ENCODE measurements at places on chromosomes 5 and 9.

GRCh38 chr9:110317911-110318310 is 19.8 kb downstream of the TXNDC8 start:
- DNase-seq, result no peak

GRCh38 chr5:5882706-5883105 is 460.2 kb downstream of the ICE1 start:
- DNase-seq, result no peak

DNA sequence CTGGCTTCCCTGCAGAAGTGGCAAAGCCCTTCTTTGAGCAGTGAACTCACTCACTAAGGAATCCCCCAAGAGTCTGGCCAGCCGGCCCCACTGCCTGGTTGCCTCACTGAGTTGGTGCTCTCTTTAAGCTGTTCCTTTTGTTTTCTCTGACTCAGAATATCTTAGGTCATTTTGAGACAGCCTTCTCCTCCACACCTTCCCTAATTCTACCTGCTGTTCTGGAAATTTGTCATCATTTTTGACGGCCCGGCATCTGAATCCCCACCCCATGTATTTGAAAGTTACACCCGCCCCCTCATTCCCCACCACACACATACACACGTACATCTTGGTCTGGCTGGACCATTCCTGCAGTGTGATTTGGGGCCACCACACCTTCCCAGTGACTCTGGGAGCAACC is 41.8 kb downstream of the FGF1 start:
- no peak for DNase-seq

GRCh38 chr5:107869438-107870115 is 198.8 kb upstream of the EFNA5 start:
- DNase-seq, result no peak

DNA sequence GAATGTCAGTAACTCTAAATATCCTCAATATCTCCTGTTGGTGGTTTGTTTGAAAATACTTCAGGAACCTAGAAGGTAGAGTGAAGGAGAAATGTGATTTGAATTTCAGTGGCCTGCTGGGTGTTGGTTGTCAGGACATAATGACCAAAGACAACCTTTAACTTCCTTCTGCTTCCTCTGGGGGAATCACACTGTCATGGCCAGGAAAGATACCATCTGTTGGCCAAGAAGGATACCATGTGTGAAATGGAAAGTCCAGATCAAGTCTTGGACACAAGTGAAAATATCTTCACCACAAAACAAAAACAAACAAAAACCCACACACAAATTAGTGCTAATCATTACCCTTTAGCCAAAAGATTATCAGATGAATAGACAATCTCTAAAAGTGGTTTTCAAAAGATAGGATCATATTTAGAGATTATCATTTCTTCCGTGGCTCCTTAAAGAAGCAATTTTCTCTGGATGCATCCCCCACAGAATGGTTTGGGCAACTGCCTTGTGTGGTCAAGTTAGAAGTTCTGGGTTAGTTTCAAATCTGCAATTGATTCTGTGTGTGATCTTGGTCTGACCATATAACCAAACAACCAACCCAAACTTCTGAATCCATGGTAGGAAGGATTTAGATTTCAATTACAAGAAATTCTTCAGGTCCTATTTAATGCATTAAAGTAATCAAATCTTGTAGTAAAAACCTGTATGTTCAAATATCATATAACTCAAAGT is 1.6 kb downstream of the C1QTNF3 start:
- DNase-seq, result no peak

DNA sequence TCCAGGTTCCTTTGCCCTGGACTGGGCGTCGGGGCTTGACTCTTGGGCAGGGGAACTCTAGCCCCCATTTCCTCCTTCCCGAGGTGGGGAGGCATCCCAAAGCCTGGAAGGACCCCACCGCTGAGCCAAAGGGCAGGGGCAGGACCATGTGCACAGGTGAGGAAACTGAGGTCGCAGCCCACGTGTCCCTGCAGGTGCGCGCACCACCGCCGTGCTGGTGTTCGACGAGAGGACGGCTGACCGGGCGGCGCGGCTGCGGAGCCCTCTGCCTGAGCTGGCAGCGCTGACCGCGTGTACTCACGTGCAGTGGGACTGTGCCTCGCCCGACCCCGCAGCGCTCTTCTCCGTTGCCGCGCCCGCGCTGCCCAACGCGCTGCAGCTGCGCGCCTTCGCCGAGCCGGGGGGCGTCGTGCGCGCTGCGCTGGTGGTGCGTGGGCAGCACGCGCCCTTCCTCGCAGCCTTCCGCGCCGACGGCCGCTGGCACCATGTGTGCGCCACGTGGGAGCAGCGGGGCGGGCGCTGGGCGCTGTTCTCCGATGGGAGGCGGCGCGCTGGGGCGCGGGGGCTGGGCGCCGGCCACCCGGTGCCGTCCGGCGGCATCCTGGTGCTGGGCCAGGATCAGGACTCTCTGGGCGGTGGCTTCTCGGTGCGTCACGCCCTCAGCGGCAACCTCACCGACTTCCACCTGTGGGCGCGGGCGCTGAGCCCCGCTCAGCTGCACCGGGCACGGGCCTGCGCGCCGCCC is 2.8 kb downstream of the ADGRD2 start:
- DNase-seq, result no peak

- no peak for DNase-seq
Measured at GRCh38 chr5:163595932-163596607, 90.7 kb downstream of the MAT2B start.

- DNase-seq, result no peak
Measured at GRCh38 chr9:77909306-77909705, 122.3 kb downstream of the GNAQ start.

DNA sequence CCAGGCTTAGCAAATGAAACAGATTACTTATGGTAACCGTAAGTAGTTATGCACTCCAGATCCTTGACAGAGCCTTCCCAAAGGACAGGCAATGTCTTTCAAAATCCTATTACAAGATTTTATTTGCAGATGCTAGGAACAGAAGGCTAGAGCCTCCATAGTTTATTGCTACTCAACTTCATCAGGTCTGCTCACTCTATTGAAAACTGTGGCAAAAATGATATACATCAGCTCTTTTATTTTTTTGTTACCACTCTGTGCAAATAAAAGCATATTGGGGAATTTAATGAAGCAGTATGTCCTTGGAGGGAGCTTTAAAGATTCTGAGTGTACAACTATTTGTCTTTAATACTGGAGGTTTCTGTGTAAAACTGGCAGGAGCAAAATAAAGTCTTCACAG is 46.5 kb downstream of the SLC44A1 start:
- DNase-seq, result no peak

- no peak for DNase-seq
Measured at GRCh38 chr9:81455462-81456219, 233.7 kb downstream of the TLE1 start.

- no peak for DNase-seq
Measured at GRCh38 chr5:134138416-134139376, 24.2 kb downstream of the TCF7 start.

DNA sequence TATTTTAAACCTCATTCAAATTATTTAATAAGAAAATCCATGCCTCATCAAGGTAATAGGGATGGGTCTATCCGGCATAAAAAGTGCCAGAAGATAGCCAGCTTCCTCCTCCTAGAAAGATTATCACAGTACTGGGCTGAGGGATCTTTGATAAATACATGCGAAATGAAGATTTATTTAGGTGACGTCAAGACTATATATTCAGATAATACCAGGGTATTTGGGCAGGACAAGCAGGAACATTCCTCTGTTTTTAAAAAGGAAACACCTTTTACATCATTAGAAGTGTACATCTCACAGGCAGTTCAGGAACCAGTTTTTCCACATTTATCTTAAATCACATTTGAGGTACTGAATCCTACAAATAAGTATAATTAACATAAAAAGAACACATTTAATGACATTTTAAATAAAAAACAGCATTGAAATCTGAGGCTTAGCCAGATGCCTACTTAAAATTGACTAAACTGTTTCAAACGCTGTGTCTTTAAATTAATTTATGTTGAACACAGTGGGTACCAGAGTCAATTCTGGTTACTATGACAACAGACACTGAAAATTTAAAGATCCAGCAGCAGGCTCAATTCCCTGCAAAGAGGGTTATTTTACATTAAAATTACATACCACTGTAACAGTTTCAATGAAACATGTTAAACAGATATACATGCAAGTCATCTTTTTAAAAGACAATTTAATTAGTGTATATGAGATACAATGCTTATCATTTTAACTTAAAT is 124.7 kb upstream of the SLCO6A1 start:
- DNase-seq, result no peak

GRCh38 chr5:131430794-131431193 is 166.9 kb downstream of the CDC42SE2 start:
- DNase-seq, result no peak

- DNase-seq, result no peak
Measured at GRCh38 chr5:109496112-109496511, 86.3 kb upstream of the PJA2 start.

GRCh38 chr5:142821733-142822487 is 51.7 kb downstream of the ARHGAP26 start:
- DNase-seq, result no peak

DNA sequence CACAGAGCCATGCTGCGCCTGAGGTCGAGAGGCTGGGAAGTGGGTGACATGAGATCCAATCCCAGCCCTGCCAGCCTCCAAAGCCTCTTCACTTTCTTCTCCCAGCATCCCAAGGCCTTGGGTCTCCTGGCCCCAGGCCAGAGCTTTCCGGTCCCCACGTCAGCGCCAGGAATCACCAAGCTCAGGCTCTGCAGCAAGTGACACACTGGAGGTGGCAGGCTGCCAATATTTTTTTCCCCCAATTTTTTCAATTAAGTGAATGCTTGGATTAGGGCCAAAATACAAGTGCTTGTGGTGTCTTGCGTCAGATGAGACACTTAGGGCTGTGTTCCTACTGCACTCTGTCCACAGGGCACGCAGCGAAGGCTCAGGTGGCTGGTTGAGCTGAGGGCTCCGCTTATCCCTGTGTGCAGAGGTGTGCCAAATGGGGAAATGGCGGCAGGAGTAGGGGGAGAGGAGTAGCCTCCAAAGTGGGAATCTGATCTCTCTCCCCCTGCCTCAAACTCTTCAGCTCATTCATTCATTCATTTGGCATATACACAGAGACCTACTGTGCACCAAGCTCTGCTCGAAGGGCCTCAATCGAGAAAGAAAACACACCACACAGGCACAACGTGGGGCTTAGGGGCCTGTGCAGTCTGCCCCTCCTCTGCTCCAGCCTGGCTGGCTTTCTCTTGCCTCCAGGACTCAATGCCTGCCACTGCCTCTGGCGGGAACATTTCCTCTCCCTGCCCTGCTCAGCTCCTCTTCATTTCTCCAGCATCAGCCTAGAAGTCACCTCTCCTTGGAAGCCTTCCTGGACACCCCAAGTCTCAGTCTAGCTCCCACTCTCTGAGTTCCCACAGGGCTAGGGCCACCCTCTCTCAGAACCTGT is 16.6 kb downstream of the SH3PXD2B start:
- no peak for DNase-seq

- DNase-seq, result no peak
Measured at GRCh38 chr5:165231821-165232508, 1726.5 kb downstream of the MAT2B start.

DNA sequence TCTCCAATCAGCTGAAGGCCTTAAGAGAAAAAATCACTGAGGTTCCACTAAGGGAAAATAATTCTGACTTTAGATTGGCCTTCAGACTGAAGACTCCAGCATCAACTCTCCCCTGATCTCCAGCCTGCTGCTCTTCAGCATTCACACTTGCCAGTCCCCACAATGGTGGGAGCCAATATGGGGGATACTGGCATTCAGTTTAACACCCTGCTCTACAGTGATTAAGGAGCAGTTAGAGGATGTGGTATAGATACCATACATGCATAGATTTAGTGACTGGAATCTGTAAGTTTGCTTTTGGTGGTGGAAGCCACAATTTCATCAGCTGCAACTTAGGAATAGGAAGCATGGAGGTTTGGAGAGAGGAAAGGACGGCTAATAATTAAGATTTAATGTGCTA is 2017.7 kb upstream of the CDH6 start:
- DNase-seq, result no peak

DNA sequence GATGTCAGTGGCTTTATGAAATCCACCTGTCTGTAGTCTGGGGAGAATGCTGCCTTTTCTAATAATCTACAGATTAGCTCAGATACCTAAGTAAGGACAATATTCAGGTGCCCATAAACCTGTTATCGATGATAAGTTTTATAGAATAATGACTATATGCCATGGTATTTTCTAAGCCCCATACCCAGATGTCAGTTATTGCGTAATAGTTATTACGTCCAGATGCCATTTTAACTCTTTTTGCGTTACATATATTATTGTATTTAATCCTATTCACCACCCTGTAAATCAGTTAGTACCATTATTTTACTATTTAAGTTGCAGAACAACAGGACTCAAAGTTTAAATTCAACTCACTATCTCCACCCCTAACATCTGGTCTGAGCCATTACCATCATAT is 1343.9 kb upstream of the ACO1 start:
- DNase-seq, result no peak

DNA sequence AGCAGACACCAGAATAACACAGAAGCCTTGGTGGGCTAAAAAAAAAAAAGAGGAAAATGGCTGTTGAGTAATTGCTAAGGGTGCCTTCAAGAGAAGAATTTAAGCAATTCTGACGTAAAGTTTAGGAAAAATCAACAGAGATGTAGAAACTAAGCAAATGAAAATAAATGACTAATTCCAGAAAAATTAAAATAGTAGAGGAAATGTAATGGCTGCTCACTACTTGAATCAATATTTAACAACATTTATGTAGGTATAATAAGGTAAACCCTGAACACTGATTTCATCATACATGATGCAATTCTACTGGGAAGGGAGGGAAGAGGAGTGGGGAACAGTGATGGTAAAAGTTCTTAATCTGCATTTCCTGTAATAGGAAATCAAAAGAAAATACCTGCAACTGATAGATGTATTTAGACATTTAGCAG is 41.4 kb downstream of the PUM3 start:
- no peak for DNase-seq

DNA sequence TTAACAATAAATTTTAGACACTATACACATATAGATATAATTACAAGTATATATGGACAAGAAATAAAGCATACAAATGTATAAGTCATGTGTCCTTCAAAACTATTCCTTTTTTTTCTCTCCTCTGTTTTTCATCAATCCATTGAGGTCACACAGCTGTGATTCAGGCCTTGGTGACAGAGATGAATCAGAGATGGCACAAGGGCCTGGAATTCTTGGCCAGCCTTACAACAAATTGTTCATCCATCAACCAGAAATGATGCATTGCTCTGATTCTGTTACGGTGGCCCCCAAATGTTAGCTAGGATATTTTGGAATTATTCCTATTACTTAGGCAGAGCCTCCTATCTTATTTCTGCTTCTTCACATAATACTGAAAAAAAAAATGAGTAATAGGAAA is 108.7 kb upstream of the MPDZ start:
- no peak for DNase-seq

GRCh38 chr5:124735169-124735858 is 11.1 kb downstream of the ZNF608 start:
- no peak for DNase-seq

DNA sequence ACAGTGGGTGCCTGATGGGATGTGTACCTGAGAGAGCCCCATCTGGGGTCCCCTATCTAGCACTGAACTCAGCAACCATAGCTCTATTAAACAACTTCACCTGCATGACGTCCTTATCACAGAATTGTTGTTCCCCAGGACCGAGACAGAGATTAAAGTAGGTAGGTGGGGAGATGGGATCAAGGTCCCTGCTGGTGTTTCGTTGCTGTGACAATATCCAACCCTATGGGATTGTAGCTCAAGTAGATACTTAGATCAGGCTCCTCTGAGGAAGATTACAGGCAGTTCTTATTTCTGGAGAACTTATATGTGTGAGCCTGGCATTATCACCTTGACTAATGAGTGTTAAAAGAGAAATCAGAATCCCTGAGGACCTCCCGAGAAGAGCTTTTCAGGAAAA is 84.9 kb downstream of the SLC28A3 start:
- no peak for DNase-seq

- DNase-seq, result no peak
Measured at GRCh38 chr9:133394687-133395271, 18.6 kb downstream of the STKLD1 start.

GRCh38 chr9:118609355-118610044 is 759.7 kb downstream of the BRINP1 start:
- DNase-seq, result no peak
